T-helper 9 cell (primary cell): ENCODE measurements at places on chromosomes 13 and 19.

DNA sequence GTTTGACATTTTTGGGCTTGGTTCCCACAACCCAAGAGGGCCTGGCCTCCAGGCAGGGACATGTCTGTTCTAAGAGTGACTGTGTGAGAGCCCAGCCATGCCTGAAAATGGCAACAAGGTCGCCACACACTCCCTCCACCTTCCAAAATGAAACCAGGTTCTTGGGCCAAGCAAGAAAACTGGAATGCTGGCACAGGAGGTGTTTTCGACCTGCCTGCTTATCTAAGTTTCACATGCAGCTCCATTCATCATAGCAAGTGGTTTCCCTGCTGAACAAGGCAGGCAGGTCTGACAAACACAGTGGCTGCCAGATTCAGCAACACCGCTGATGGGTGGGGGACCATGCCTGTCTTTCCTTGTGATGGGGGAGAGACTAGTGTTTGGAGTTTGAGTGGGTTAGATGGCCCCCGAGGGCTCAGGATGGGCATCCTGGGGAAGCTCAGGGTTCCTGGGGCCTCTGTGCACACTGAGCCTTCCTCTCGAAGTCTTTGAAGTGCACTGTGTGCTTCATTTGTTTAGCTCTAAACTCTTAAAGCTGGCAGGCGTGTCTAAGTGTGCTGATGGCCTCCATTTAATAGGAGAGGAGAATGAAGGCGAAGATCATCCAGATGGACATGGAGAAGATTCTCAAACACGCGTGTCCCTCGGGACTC is 17.9 kb upstream of the GAS6 start:
- DNase-seq: no peak

GRCh38 chr13:113982296-113982661 is 8.4 kb upstream of the C13orf46 start:
- DNase-seq: no peak

GRCh38 chr19:51320280-51320657 is 8.8 kb downstream of the IGLON5 start:
- no peak for DNase-seq

- no peak for DNase-seq
Observed at GRCh38 chr13:93305886-93306285, 79.3 kb downstream of the GPC6 start.

- no peak for DNase-seq
Observed at GRCh38 chr19:56133858-56134653, 7.0 kb upstream of the ZNF444 start.

DNA sequence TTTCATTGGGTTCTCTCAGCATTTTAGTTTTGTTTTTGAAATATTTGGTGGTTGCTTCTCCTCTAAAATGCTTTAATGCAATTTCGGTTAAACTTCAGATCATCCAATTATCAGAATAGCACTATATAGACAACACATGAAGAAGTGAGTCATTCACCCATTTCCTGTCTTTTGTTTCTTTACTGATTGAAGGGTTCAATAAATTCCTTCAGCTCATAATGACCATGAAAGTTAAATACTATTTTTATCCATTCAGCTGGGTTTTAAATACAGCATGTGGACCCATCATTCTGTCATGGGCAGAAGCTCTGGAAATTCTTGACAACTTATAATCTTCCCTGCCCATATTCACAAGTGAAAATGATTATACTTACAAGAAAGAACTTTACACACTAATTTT is 187.2 kb downstream of the ITGBL1 start:
- DNase-seq: no peak

- DNase-seq: no peak
Observed at GRCh38 chr13:61383111-61383510, 32.5 kb downstream of the PCDH20 start.

DNA sequence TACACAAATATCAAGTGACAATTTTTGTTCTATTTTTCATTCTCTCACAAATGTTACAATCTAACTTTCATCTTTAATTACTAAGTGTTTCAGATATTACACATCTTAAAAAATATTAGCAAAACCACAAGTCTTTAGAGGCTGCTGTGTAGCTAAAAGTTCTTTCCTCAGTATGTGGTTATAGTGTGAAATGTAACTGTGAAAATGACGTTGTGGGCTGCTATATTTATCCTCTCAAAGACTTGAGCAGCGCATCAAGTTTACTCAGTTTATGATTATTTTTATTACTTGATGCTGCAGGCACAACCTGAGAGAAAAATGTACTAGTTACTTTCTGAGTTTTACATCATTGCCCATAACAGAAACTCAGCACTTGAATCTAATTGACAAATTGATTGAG is 2860.6 kb upstream of the PCDH20 start:
- no peak for DNase-seq

- DNase-seq: no peak
Observed at GRCh38 chr13:22387899-22388298, 717.0 kb downstream of the FGF9 start.

DNA sequence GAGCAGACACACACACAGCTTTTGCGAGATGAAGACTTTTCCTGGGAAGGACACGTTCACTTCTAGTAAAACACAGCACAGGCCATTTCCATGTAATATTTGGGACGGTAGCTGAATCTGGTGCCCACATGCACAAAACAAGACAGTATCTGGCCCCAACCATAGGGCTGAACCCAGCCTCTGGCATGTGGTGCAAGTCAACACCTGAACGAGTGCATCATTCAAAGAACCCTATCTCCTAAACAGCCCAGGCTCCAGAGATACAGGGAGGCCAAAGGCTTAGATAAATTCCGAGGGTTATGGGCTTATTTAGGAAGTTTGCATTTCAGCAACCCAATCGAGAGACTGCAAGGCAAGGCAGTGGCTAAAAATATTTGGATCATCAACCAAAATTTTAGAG is 2.7 kb upstream of the TFDP1 start:
- DNase-seq: no peak

DNA sequence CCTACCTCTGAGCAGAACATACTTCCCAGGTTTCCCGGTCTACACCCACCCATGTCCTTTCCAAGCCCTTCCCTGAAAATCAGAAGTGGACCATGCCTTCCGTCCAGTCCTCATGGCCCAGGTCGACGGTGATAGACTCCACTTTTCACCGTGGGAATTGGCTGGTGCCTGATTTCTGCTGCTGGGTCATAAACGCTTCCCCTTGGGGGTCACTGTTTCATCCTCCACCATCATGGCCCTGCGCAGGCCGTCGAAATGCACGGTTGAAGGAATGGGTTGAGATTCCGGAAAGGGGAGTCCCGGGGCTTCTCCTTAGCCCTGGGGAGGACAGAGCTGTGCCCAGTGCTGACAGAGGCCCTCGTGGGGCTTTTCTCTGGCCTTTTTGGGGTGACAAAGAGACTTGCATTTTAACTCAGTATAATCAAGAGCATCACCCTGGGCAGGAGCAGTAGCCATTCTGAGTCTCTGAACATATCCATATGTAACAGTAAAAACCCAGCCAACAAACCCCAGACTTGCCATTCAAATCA is 75.5 kb downstream of the SOX1 start:
- no peak for DNase-seq

GRCh38 chr19:4965061-4965460 is 3.9 kb upstream of the KDM4B start:
- no peak for DNase-seq

DNA sequence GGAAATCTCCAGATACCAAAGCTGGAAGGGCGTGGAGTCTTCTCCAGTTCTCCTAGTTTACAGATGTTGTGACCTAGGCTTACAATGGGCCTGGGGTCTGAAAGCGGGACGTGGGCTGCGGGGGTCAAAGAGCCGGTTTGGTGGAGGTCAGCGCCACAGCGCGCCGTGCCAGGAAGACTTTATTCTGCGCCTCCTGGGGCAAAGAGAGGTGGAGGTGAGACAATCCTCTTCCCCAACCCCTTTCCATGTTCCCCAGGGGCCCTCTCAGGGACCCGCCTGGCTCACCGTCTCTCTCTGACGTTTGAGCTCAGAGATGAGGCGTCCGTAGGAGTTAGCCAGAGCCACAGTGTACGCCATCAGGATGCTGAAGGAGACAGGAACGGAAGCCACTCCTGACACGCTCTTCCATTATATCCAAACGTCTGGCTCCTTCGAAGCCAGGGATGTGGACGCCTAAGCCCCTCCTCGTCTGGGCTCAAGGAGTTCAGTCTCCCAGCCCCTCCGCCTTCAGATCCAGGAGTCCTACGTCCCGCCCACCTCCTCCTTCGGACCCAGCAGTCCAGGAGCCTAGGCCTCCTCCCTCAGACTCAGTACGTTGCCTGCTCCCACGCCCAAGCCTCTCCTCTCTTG is 776 bp upstream of the LENG1 start:
- no peak for DNase-seq
